GOT3 (cell line): ENCODE measurements at places on chromosomes 16 and 17.

GRCh38 chr17:4877089-4877488 lies 22.2 kb upstream of the C17orf107 start:
- DNase-seq = no peak

- DNase-seq = no peak
These were observed 89.4 kb downstream of the C16orf78 start for GRCh38 chr16:49462989-49463371.

- no peak for DNase-seq
These were observed 128.5 kb downstream of the MRTFB start for GRCh38 chr16:14199624-14200023.

DNA sequence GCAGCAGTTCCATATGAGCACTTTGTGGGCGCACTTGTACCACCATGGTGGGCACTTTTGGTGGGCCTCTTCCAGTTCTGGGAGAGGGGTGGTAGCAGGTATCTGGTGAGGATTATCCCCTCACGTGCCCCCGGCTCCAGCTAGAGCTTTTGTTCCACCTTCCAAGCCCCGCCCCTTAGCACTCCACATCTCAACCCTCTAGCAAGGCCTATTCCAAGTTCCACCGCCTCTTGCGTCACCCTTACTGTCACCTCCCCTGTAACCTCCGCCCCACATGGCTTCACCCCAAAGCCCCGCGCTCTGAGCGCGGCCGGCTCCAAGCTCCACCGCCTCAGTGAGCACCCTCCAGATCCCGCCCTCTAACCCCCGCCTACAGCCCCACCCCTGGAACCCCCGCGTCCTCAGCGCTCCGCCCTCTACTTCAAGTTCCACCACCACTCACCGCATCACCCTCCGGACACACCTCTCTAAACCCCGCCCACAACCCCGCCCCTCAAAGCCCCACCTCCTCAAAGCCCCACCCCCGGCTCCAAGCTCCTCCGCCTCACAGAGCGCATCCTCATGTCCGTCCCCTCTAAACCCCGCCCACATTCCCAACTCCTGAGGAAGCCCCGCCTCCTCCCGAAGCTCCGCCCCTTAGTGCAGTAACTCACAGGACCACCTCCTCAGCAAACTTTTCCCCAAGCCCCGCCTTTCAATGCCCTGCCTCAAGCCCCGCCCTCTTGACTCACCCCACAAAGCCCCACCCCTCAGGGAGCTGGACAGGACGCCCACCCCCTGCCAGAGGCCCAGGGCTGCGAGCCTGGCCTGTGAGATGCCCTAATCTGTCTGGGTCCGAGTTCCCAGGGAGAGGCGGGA lies 11.1 kb downstream of the SCN4A start:
- no peak for DNase-seq

- no peak for DNase-seq
These were observed 139.8 kb downstream of the GSG1L start for GRCh38 chr16:27923751-27924150.

DNA sequence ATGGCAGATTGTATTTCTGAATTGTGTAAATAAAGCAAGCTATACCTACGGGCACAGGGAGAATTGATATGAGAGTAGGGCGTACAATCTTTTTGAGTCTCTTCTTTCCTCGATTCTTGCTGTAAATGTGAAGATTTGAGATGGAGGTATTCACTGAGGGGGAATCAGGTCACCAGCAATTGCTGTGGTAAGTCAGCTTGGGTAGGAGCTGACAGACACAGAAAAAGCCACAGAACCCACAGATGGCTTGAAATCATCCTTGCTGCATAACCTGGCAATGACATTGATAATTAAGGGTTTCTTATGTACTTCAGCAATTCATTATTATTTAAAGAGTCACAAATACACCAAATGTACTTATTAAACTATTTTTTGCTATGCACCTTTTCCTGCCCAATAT lies 164.2 kb downstream of the CNTNAP4 start:
- no peak for DNase-seq

DNA sequence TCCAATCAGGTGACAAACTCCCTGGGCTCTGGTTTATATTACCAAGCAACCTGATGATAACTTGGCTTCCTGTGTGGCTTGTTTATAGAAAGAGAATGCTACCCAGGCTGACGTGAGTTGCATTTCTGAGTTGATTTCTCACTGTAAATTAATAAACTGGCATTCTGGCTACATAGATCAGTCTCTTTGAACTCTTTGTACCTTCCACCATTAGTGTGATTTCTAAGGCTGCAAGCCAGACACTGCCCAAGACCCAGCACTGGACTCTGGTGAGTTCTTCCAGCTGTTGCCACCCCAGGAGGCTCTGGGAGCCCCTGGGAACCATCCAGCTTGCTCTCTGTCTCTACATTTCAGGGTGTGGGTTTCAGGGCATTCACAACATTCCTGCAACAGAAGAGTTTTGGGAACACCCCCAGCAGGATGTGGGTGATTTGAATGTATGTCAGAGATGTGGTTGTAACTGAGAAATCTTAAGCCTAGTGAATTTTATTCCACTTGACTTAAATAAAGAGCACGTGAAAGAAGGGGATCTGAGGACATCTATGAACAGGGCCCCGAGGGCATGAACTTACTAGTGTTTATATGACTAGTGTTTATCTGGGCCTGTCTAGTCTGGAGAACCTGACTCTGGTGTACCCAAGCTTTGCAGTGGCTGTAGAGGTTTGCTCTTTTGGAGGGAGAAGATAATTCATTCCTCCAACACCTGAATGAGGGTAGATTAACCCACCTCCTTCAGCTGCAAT lies 30.3 kb upstream of the LRRC37A start:
- no peak for DNase-seq

DNA sequence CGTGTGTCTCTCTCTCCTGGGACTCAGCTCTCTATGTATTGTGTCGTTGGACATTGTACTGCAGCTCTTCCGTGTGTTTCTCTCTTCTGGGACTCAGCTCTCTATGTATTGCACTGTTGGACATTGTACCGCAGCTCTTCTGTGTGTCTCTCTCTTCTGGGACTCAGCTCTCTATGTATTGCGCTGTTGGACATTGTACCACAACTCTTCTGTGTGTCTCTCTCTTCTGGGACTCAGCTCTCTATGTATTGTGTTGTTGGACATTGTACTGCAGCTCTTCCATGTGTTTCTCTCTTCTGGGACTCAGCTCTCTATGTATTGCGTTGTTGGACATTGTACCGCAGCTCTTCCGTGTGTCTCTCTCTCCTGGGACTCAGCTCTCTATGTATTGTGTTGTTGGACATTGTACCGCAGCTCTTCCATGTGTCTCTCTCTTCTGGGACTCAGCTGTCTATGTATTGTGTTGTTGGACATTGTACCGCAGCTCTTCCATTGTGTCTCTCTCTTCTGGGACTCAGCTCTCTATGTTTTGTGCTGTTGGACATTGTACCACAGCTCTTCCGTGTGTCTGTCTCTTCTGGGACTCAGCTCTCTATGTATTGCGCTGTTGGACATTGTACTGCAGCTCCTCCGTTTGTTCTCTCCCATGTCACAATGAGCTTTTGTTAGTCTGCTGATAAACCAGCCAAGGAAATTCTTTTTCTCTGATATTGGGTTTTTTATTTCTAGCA lies 84.8 kb downstream of the RPTOR start:
- DNase-seq = no peak

DNA sequence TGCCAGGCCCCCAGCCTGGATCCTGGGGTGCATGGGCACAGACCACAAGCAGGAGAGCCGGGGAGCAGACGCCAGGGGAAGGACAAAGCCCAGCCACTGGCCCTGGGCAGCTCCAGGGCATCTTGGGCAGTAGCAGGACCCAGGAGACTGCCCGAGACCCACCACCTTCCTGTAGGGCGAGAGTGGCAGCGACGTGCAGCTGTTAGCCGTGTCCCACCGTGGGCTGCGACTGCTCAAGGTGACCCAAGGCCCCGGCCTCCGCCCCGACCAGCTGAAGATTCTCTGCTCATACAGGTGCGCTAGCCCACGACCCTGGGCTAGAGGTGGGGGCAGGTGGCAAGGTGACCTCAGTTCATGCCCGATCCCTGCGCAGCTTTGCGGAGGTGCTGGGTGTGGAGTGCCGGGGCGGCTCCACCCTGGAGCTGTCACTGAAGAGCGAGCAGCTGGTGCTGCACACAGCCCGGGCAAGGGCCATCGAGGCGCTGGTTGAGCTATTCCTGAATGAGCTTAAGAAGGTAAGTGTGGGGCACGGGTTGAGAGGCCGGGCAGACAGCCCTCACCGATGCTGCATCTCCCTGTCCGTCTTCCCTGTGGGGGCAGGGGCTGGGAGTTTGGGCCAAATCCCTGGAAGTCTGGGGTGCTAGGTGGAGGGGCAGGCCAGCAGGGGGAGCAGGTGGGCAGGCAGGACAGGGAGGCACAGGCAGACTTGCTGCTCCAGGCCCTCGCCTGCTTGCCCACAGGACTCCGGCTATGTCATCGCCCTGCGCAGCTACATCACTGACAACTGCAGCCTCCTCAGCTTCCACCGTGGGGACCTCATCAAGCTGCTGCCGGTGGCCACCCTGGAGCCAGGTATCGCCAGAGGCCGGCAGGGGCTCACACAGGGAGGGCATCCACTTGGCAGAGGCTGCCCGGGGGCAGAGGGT lies 13.5 kb upstream of the SMIM5 start:
- no peak for DNase-seq

DNA sequence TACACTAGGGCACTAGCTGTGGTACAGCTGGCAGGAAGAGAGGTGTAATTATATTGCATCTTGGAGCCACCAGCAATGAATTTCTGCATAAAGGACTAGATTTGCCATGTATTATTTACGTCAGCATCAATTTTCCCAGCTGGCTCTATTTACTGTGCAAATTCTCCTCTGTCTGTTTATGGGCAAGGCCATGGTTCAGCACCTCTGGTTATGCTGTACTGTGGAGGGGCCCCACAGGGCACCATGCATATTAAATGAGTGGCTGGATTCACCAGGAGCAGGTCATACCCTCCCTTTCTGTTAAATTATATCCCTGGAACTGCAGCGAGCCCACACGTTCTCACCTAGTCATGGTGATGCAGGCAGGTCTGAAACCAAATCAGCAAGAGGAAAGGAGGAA lies 19.8 kb downstream of the RAD51D start:
- DNase-seq = no peak

DNA sequence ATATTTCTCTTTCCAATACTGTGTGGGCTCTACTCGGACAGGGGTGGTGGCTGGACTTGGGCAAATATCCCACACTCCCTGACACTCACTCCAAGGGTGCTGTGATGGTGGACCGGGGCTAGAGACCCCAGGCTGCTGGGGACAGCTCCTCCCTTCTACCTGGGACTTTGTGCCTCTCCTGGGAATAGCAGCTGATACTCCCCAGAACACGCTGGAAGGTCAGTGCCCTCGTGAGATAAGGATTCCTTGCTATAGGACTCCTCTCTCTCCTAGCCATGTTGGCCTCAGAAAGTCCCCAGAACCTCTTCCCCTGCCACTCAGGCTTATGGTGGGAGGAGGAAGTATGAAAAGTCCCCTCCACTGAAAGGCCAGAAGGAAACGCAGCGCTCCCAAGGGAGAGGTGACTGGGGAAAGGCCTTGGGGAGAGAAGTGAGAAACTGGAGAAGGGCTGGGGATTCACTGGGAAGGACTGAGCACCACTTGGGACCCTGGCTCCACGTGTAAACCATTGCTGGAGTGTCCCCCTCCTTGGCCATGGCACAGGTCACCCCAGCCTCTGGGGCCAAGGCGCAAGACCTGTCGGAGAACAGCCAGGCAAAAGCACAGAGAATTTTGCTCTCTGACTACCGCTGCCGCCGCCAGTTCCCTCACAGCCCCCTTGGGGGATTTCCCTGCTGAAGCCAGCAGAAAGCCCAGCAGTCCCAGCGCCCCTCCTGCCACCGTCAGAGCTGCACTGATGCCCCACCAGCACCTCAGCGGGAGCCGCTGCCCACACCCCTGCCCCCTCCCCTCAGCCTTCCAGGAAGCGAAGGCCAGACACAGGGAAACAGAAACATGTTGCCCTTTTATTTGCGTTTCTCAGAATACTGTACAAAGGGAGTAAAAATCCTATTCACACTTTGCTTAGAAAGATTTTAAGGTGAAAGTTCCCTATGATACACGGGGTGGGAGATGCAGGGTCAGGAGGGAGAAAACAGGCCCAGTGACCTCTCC lies 2.1 kb upstream of the GSDMB start:
- DNase-seq = no peak

DNA sequence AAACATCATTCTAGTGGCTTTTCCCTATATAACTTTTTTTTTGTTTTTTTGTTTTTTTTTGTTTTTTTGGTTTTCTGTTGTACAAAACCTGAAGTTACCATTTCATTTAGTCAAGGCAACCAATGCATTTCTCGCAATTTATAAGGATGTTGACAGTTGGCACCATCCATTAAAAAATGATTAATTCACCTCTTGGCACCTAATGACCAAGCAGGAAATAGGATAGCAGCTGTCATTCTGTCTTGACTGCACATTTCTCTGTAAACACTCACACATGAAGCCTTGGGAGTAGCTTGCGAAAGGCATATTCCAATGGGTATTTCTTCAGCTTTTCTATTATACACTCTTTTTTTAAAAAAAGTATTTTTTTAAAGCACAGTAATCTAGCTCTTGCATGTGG lies 77.5 kb downstream of the SYCE1L start:
- DNase-seq = no peak

GRCh38 chr16:11797957-11798299 lies 870 bp upstream of the ZC3H7A start:
- DNase-seq = no peak

DNA sequence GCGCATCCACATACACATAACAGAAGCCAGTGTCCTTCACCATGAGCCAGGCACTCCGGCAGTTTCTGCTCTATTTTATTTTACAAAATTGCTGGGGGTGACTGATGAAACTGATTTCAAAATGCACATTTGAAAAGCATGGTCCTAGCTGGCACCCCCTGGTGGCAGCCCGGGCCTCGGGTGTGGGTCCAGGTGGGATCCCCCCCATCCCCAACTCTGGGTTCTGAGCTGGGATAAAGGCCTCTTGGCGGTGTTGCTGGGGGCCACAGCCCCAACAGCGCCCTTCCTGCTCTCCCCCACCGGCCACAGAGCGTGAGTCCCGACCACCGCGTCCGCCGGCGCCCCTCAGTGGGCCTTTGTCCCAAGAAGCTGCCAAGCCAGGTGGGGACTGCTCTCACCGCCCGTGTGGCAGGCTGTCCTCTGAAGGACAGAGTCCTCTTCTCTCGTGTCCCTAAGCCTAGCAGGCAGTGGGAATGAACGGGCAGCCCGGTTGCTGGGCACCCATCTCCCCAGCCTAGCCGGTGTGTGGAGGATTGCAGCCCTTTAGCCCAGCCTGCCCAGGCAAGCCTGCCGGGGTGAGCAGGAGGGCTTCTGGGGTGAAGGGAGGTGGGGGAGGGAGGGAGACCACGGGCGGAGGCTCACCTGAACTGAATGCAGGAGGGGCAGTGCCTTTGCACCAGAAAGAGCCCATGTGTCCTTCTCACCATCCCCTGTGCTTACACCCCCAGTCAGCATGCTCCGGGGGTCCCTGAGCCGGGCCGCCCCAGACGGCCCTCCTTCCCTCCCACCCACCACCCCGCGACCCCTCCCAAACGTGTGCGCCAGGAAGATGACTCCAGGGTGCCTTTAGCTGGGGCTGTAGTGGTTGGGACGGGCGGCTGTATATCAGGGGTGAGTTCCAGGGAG lies 898 bp downstream of the SNAI3 start:
- DNase-seq = no peak

DNA sequence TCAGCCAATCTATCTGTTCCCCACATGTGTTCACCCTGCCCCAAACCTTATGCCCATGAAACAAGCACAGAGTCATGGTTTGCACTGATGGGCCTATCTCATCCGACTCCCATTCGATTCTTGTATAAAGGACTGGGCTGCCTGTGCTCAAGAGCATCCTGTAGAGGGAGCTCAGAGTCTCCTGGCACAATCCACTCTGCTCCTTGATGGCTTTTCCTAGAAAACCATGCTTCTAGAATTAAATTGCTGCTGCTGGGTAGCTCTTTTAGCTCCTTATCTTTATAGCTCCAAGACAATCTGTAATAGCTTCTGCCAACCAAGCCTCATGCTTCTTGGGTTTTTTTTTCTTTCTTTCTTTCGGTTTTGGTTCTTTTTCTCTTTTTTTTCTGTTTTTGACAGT lies 9.7 kb downstream of the ZNF19 start:
- DNase-seq = no peak
